ENCODE measurements at places on chromosomes 12 and 14. TPM values are rescaled to one million over a fixed set of nuclear protein-coding genes. Genes with fewer than 3 reads are reported as not detected.

Gene ESRRB
- total RNA-seq = not detected

Gene MYO1H
- not detected for total RNA-seq

- no peaks in the 10 kb centered on the region for H3K27me3 ChIP-seq
- no peaks in the 10 kb centered on the region for H3K4me1 ChIP-seq
- DNase-seq = no peak
- H3K4me3 ChIP-seq = no peak overlapping the region
- H3K27ac ChIP-seq = no peak overlapping the region
- no peaks in the 10 kb centered on the region for H3K36me3 ChIP-seq
Measured at GRCh38 chr12:9256341-9256740, 48.1 kb upstream of the PZP start.

GRCh38 chr14:86039176-86039575 lies 509.2 kb downstream of the FLRT2 start:
- no peaks in the 10 kb centered on the region for H3K4me1 ChIP-seq
- H3K36me3 ChIP-seq = no peaks in the 10 kb centered on the region
- DNase-seq = no peak
- H3K4me3 ChIP-seq = no peak overlapping the region

DNA sequence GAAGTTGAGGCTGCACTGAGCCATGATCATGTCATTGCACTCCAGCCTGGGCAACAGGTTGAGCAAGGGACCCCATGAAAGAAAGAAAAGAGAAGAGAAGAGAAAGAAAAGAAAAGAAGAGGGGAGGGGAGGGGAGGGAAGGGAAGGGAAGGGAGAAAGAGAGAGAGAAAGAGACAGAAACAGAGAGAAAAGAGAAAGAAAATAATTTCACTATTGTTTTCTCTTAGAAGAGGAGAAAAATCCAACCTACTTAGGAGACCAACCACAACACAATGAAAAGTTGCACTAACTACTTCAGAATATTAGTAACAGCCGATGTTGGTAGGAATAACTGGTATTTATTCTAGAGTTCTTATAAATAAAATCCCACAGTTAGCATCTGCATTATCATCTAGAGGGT lies 9.6 kb downstream of the TRAPPC6B start:
- H3K27ac ChIP-seq = no peak overlapping the region
- H3K36me3 ChIP-seq = peaks cover 16% of the 10 kb centered on the region
- H3K4me3 ChIP-seq = no peak overlapping the region
- no peak for DNase-seq

DNA sequence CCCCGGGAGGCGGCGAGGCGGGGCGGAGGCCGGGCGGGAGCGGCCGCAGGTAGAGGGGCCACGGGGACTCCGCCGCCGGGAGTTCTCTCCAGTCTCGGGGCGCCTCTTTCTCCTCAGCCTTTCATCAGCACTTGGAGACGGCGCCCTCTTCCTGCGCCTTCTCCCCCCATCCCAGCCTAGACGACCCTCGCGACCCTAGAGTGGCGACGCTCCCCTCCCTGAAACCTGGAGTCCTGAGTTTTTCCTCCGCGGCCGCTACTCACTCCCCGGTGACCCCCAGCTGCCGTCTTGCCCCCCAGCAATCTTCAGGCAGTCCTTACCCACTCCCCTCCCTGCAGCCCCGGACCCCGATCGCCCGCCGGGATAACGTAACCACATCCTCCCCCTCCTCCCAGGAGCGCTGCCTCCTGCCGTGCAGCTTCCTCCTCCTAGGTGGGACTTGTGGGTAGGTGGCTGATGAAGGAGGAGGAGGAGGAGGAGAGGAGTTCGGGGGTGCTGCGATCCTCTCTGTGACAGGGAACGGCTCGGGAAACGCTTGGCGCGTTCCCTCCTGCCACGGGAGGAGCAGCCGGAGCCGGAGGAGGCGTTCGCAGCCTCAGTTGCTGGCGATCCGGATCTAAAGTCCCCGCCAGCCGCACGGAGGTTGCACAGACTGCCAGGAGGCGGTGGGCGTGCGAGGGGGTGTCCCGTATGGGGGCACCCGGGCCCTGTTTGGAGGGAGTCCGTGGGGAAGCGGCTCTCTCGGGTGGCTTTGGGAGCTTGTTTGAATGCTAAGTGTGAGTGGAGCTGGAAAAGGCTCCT lies 891 bp downstream of the PLEKHA5 start:
- peaks cover 14% of the 10 kb centered on the region for H3K4me1 ChIP-seq
- H3K4me3 ChIP-seq = peak overlapping the region; percentile 55
- peak overlapping the region; percentile 38 for H3K27ac ChIP-seq
- H3K36me3 ChIP-seq = no peaks in the 10 kb centered on the region
- no peaks in the 10 kb centered on the region for H3K27me3 ChIP-seq
- DNase-seq = peak; percentile 14

GRCh38 chr14:105582639-105583038 lies 56.3 kb downstream of the TMEM121 start:
- H3K4me3 ChIP-seq = no peak overlapping the region
- no peaks in the 10 kb centered on the region for H3K27me3 ChIP-seq
- H3K4me1 ChIP-seq = no peaks in the 10 kb centered on the region
- no peaks in the 10 kb centered on the region for H3K36me3 ChIP-seq
